NCI-H1436 (cell line): ENCODE measurements at places on chromosomes 1 and 21.

DNA sequence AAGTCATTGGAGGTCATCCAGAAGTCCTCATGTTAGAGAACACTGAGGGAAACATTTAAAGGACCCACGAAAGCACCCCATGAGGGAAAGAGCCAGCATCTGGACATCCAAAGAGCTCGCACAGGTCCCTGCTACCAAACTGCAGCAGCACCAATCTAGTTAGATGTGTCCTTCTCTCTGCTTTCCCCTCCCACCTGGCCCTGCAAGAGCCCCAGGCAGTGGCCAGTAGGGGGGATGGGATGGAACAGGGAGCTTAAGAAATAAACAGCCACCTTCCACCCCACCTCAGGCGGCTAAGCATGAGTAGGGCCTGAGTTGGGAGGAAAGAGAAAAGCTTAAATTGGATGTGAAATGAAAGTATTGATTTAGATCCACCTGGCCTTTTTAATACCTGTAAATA lies 175.9 kb upstream of the KCND3 start:
- no peak for DNase-seq

GRCh38 chr21:46562472-46562871 lies 42.4 kb downstream of the S100B start:
- DNase-seq: no peak

- no peak for DNase-seq
These were observed 20.7 kb downstream of the NR5A2 start for GRCh38 chr1:200048244-200048643.

GRCh38 chr1:247408100-247408499 lies 7.9 kb upstream of the NLRP3 start:
- no peak for DNase-seq

DNA sequence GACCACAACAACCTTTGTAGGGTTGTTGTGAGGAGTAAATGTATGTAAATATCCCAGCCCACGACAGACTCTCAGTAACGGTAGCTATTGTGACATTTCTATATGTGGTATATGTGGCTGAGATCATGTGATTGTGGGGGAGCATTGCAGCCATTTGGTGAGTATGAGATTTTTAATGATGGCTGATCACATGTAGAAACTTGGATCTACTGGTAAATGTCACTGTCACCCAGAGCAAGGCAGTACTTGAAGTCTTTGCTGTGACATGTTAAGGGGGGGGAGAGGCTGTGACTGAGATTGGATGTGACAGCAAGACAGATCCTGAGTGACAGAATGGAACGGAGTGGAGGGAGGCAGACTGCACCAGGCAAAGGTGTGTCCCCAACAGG lies 23.9 kb upstream of the MEF2D start:
- no peak for DNase-seq

- DNase-seq: no peak
These were observed 25.5 kb downstream of the SPAG17 start for GRCh38 chr1:118159569-118159968.

DNA sequence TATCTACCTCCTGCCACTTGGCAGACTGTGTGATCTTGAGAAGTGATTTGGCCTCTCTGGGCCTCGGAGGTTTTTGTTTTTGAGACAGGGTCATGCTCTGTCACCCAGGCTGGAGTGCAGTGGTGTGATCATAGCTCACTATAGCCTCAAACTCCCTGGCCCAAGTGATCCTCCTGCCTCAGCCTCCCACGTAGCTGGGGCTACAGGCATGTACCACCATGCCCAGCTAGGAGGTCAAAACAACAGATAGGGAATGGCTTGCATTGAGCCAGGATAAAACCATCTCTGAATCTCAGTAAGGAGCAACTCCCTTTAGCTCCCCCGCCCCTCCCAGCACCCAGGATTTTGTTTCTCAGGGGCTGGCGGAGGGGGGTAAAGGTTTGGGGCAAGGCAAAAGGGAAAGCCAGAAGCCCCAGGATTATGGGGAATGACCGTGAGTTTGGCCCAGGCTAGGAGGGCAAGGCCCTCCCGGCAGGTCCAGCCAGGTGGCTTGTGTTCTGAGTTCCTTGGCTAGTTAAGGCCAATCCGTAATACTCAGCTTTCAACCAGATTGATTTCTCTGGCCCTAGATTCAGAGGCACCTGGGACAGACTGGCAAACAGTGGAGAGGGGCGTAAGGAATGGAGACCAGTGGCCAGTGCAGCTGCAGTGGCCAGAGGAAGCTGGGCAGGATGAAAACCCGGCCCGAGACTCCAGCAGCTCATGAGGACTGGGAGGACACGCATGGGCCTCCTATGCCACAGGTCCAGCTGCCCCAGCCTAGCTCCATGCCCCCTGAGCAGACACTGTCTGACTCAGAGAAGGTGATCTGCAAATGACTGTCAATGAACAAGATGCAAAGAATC lies 130.1 kb downstream of the DMRTB1 start:
- DNase-seq: no peak

DNA sequence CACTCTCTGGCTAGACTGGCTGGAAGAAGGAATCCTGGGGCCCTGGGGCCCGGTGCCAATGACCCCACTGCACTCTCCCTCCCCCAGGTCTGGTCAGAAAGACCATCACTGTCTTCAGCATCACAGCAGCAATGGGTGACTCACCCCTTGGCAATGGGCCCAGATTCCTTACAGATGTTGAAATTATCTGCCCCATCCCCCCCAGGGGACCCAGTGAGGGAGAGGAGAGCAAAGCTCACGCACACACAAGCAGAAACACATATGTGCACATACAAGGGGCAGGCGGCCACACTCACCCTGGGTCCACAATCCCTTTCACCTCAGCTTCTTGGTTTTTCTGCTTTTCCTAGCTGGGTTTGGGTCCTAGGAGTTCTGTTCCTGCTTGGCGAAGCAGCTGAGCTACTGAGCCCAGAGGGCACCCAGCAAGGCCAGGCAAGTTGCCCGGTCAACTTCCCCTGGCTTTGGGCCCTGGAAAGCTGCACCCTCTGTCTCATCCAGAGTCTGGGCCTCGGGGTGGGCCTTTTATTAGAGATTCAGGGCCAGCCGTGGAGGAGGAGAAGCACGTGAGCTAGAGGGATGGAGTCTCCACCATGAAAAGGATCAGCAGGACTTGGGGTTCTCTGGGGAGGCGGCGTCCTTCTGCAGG lies 2.6 kb downstream of the COL16A1 start:
- peak; percentile 17 for DNase-seq

DNA sequence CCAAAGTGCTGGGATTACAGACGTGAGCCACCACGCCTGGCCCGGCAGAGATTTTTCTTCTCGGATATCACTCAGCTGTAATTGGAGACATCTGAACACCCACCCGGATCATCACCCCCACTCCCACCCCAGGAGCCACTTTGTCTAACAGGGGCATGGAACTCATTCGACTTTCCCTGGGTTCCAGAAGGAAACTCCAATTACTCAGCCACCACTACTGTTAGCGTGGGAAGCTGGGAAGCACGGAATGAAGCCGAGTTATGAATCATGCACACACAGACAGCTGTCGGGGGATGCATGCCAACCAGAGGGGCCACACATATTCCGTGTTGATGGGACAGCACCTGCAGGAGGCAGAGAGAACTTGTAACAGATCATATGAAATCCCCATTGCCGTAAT lies 85.2 kb downstream of the HLCS start:
- no peak for DNase-seq

GRCh38 chr1:201220388-201220715 lies 29.7 kb downstream of the IGFN1 start:
- no peak for DNase-seq

GRCh38 chr1:28887419-28887834 lies 26.9 kb upstream of the EPB41 start:
- DNase-seq: no peak

DNA sequence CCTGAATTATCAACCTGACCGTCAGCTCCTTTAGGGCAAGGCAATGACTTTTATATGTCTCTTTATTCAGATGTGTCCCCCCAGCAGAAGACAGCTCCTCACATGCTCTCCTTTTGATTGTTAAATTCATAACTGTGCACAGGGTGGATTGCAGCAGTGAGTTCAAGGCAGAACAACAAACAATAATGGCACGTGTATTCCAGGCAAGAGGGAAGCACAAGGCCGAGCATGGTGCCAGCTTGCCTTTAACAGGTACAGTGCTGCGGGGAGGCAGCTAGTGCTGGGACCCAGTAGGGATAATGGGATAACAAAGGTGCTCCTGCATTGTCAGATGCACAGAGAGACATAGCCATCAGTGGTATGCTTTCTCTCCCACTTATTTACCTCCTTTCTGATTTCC lies 248.4 kb downstream of the RHOU start:
- no peak for DNase-seq

- no peak for DNase-seq
These were observed 14.2 kb upstream of the AMIGO1 start for GRCh38 chr1:109523706-109524105.

DNA sequence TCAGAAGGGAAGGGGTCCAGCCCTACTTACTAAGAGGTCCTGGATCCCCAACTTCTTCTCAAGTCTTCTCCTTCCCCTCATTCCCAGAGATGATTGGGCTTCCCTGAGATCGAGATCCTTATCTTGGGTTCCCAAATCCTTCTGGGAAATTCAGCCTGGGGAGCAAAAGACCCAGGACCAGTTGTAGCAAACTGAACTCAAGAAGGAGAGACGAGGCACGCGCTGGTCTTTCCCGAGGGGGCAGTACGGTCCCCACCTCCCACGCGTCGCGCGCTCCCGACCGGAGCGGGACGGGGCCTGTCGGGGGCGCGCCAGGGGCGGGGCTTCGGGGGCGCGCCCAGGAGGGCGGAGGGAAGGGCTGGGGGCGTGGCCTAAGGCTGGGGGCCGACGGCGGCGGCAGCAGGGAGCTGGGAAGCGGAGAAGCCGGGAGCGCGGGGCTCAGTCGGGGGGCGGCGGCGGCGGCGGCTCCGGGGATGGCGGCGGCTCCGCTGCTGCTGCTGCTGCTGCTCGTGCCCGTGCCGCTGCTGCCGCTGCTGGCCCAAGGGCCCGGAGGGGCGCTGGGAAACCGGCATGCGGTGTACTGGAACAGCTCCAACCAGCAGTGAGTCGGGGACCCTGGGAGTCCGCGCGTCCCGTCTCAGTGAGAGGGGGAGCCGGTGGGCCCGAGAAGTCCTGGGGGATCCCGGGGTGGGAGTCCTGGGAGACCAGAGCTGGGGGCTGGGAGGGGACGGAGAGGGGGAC lies at the start of gene EFNA3:
Gene EFNA3 (plus strand): TSS at position 369 of the 741 bp plus-strand sequence. CDS start 105 bp downstream, at position 474.
- peak; percentile 67 for DNase-seq

DNA sequence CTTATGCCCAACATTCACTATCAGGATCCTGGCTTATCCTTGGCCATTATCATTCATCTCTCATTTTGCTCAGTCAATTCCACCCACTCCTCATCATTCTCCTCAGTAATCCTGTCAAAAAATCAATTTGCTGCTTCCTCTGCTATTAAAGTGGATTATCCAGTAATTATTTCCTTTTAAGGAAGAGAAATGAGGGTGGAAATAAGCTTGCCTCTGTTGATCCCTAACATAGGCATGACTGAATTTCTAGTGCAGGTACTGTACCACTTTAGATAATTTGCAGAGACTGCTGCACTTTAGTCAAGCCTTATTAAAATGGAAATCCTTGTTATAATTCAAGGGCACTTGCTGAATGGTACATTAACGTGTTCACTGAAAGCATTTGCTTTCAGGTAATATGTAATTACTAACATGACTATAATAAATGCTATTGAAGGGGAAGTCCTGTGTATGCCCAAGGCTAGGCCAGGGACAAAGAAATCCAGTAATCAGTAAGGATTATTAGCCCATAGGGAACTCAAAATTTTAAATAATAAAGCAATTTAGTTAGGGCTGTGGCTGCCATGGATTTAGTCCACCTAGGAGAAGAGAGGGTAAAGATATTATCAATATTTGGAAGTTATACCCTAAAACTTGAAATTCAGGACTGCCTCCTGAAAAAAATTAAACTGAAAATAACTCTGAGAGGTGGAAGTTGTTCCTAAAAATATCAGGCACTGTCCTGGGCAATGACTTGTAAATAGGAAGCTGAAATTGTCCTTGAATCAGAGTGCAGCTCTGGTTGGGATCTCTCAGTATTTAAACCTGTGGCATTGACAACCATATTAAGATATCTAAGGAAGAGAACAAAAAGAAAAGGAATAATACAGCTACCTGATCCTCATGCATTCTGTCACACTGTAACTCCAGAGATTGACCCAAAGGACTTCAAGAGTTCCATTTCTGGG lies 43.4 kb downstream of the RGS2 start:
- no peak for DNase-seq

DNA sequence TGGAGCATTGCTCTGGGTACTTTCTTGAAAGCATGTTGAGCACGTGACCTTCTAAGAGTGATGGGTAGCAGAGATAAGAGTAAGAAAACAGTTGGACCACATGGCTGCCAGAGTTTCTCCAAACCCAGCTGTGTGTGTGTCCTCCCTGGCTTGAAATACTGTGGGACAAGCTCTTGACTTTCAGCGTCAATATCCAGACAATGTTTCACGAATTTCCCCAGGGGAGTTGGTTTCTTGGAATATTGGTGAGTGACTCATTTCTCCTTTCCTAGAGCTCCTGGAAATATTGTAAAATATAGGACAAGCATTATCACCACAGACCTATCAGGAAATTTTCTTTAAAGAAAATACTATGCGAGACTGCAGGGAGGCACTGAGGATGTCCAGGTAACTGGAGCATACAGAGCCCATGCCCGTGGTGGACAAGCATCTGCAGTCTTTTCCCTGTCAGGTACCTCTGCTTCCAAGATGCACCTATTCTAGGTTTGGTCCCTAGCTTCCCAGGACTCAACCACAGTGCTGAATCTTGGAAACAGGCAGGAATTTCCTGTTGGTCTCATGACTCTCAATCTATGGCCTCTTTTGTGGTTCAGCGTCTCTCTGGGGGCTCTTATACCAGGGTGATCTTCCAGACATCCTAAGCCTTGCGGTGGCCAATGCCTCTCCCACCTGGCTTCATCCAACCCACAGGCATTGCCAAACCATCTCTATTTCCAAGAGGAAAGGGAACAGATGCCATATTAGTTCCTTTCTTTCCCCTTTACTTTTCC lies 67.4 kb downstream of the KCNJ6 start:
- DNase-seq: no peak

DNA sequence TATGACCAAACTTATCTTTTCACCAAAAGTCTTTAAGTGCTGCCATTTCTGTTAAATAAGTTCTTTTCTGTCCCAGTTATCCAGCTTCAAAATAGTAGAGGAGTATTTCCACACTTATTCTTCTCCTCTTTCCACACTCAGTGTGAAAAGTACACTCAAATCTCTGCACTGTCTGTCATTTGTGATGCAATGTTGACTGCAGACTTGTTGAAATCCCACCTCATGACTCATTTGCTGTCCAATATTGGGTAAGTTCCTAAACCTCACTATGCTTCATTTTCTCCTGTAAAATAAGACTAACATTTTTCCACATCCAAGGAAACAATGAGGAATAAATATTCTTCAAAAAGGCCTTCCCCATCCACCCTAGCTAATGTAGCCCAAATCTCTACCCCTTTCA lies 17.5 kb downstream of the LRRIQ3 start:
- no peak for DNase-seq

DNA sequence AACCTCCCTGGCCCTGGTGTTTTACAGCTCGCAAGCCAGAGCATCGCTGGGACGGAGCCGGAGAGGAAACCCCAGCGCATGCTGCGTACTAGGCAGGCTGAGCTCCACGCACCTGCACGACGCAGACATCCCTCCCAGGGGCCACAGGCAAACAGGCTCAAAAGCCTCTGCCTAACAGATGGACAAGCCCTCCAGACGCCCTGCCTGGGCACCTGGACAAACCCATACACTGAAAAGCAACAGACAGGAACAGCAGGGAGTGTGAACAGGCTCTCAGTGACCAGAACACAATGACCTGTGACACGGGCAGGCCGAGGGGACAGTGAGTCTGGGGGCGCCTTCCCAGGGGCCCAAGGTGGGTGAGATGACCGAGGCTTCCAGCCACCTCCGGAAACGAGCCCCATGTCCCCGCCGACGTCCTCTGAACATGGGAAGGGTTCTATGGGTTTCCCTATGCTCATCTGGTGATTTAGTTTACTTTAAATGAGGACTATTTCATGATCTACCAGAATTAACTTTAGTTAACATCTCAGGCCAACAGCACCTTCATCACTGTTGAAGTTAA lies 40.3 kb downstream of the NPHP4 start:
- DNase-seq: no peak
